ENCODE measurements at places on chromosomes 2 and 18. TPM values are rescaled to one million over a fixed set of nuclear protein-coding genes. Genes with fewer than 3 reads are reported as not detected.

- DNase-seq: no peak
These were observed 42.3 kb downstream of the DARS1 start for GRCh38 chr2:135942936-135943688.

DNA sequence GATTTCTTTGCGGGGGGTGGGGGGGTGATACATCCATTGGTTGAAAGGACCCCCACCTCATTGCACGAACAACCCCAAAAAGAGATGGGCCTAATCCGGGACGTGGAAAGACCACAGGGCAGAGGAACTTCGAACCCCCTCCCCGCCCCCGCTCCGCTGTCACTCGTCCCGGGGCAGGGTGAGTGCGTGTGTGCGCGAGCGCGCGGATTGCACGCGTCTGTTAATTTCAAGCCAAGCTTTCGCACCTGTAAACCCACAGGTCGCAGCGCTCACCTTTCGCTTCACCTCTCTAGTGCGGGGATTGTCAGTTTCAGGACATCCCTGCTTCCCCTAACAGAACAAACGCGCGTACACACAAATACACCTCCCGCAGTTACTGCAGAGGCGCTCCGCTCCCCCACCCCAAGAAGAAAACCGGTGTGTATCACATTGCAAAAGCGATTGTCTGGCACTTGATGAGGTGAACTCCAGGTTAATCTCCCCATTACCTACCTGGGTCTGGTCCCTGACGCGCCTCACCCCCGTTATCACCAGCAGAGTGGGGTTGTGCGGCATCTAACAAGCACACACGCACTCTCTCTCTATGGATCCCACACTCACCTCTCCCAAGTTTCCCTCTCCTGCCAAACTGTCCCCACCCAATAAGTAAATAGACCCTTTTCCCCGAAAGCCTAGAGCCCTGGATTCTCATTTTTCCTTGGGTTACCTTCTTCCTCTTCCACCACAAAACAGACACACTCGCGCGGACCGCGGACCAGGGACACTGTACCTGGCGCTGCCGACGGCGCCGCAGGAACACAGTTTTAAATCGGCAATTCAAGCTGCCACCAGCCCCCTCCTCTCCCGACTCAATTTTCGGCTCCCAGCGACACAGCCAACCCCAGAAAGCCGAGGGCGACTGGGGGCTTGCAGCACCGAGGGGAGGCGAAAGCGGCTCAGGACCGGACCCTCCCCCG is 1.0 kb downstream of the CYP26B1 start:
- DNase-seq: no peak

DNA sequence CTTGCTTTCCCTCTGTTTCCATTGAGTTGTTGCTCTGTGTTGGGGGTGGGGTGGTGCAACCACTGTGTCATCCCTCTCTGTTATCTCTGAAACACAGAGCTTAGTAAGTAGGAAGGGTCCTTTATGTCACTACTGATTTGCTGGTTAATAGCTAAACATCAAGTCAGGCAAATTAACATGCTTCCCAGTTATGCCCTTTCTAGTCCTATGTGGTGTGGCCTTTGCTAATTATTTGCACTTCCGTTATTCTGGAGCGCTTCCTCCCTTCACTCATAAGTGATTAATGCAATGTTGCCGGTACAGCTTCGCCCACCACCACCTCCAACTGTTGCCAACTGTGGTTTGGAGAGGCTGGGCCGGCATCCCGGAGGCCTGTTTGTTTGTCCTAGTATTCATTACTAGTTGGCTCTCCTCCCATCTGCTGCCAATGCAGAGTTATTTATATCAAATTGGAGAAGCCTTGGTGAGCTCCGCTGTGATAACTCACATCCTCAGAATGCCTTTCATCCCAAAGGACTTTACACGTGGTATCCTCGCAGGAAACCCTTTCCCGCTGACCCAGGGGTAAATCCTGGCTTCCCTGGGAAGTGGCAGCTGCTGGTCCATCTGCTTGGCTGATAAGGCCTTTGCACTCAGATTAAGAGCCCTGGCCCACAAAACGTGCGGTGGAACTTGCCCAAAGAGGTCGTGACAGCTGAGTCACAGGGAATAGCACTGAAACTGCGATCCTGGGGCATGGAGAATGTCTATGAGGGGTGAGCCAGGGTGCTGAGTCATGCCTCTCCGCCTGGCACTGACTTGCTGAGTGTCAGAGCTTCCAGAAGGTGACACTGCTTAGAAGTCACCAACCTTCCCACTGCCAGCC is 72.0 kb upstream of the ZCCHC2 start:
- DNase-seq: peak; percentile 75

GRCh38 chr2:94956797-94957391 is 68.6 kb upstream of the MAL start:
- DNase-seq: no peak

GRHL1 gene
- total RNA-seq: 1.3 TPM

MPP4 gene
- total RNA-seq: 5.3 TPM

MROH2A gene
- total RNA-seq: not detected

MAP3K19 gene
- total RNA-seq: not detected
